ENCODE measurements at places on chromosomes 7 and 10.

DNA sequence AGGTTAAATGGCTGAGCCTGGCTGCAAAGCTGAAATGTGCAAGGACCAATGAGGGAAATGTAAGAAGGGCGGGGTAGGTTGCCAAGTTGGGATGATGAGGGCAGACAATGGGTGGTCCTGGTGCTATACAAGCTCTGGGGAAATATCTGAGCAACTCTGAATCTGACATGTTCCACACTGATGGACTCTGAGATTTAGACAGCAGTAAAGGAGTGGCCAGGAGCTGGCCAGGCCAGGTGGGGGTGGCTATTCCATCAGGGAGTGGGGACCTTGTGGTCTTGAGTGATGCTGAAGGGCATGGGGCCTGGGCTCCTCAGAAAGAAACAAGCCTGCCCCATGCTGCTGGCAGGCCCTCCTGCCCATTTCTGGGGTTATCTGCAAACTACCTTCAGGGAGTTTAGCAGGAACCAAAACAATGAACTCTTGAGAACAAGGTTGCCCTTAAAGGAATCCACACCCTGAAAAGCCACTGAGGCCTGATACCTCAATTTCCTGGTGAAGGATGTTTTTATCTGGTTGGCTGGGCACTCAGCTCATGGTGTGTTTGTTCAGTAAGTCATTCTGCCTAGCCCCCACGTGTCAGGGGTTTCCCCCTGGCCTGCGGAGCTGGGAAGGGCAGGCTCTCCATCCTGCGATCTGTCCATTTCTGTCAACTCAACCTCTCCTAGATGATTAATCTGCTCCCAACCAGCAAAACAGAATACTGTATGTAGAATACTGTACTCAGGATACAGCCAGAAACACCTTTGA is 143.3 kb upstream of the TNS3 start:
- no peak overlapping the region for H3K4me3 ChIP-seq
- no peaks in the 10 kb centered on the region for H3K4me1 ChIP-seq
- no peaks in the 10 kb centered on the region for H3K27me3 ChIP-seq
- no peaks in the 10 kb centered on the region for H3K36me3 ChIP-seq

- H3K27me3 ChIP-seq, result no peaks in the 10 kb centered on the region
- H3K4me3 ChIP-seq, result no peak overlapping the region
- H3K27ac ChIP-seq, result no peak overlapping the region
- H3K36me3 ChIP-seq, result no peaks in the 10 kb centered on the region
- H3K4me1 ChIP-seq, result no peaks in the 10 kb centered on the region
Observed at GRCh38 chr10:121185816-121186455, 334.8 kb downstream of the WDR11 start.

DNA sequence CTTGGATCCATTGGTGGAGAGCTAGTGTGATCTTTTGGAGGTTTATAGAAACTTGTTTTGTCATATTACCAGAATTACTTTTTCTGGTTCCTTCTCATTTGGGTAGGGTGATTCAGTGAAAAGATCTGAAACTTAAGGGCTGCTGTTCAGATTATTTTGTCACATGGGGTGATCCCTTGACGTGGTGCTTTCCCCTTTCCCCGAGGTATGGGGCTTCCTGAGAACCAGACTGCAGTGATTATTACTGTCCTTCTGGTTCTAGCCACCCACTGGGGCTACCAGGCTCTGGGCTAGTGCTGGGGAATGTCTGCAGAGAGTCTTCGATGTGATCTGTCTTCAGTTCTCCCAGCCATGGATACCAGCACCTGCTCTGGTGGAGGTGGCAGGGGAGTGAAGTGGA is 1030.0 kb downstream of the GRM8 start:
- H3K27me3 ChIP-seq, result no peaks in the 10 kb centered on the region
- DNase-seq, result no peak
- no peaks in the 10 kb centered on the region for H3K4me1 ChIP-seq

- DNase-seq, result no peak
- H3K4me3 ChIP-seq, result no peak overlapping the region
- no peaks in the 10 kb centered on the region for H3K36me3 ChIP-seq
- H3K4me1 ChIP-seq, result no peaks in the 10 kb centered on the region
- H3K27ac ChIP-seq, result no peak overlapping the region
Observed at GRCh38 chr10:43502931-43503330, 66.0 kb downstream of the ZNF487 start.

- H3K36me3 ChIP-seq, result no peaks in the 10 kb centered on the region
- no peak for DNase-seq
- no peak overlapping the region for H3K27ac ChIP-seq
- no peak overlapping the region for H3K4me3 ChIP-seq
- no peaks in the 10 kb centered on the region for H3K27me3 ChIP-seq
Observed at GRCh38 chr10:76334255-76334654, 902.8 kb downstream of the LRMDA start.

DNA sequence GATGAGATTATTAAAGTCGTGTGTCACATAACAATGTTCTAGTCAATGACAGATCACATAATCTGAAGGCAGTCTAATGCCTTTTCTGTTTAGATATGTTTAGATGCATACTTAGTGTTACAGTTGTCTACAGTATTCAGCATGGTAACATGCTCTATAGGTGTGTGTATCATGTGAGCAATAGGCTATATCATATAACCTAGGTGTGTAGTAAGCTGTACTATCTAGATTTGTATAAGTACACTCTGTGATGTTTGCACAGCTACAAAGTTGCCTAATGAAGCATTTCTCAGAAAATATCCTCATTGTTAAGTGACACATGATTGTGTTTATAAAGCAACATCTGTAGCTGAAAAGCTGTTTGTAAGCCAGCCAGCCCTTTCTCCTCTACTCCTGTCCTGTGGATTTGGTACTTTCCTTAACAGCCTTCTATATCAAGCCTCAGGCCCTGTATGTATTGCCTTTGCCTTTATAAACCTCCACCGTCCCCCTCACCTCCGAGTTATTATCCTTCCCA is 6.3 kb downstream of the HECTD2 start:
- H3K36me3 ChIP-seq, result no peaks in the 10 kb centered on the region
- H3K27me3 ChIP-seq, result no peaks in the 10 kb centered on the region
- no peak overlapping the region for H3K27ac ChIP-seq
- H3K4me1 ChIP-seq, result peaks cover 2% of the 10 kb centered on the region
- H3K4me3 ChIP-seq, result no peak overlapping the region

DNA sequence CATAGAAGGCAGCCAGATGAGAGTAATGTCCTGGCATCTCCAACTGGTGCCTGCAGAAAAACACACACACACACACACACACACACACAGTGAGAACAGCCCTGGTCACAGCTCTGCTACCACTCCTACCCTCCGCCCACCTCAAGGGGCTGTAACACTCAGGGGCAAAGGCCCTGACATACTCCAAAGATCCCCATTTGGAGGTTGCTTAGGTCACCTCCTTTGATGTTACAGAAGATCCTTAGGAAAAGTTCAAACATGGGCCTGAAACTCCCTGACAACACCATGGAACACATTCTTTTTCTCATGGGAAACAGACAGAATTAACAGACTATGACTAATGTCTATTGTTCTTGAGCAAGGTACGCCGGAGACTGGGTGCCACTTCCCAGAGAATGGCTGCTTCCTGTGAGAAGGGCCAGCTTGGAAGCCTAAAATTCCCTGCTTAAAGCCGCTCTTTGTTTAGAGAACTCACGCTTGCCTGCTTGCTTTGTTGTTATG is 27.7 kb downstream of the DENND11 start:
- DNase-seq, result no peak
- peaks cover 20% of the 10 kb centered on the region for H3K36me3 ChIP-seq
- peaks cover 33% of the 10 kb centered on the region for H3K4me1 ChIP-seq
- H3K4me3 ChIP-seq, result no peak overlapping the region

GRCh38 chr7:46742601-46743000 is 821.5 kb upstream of the IGFBP3 start:
- no peaks in the 10 kb centered on the region for H3K36me3 ChIP-seq
- H3K27ac ChIP-seq, result no peak overlapping the region
- no peaks in the 10 kb centered on the region for H3K4me1 ChIP-seq
- DNase-seq, result no peak
- no peaks in the 10 kb centered on the region for H3K27me3 ChIP-seq
- no peak overlapping the region for H3K4me3 ChIP-seq

- H3K27ac ChIP-seq, result no peak overlapping the region
- H3K36me3 ChIP-seq, result no peaks in the 10 kb centered on the region
- no peak for DNase-seq
- H3K4me3 ChIP-seq, result no peak overlapping the region
Observed at GRCh38 chr10:126846959-126847358, 58.3 kb upstream of the DOCK1 start.

DNA sequence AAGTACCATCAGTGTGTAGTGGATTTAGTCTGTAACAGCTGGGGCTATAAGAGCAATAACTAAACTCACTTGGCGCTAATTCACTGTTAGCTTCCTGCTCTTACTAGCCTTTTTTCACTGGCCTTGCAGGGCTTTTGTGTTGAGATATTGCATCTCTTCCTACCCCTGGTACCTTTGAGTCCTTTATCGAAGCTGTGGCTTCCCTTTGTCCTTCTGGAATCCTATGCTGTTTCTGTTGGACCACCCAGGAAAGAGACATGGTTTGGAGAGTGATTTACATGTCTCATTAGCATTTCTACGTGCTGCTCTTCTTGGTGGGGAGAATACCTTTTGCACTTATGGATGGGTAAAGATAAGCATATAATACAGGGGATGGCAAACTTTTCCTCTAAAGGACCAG is 103.8 kb downstream of the MLLT10 start:
- no peak overlapping the region for H3K27ac ChIP-seq
- DNase-seq, result no peak
- H3K4me1 ChIP-seq, result no peaks in the 10 kb centered on the region
- H3K27me3 ChIP-seq, result no peaks in the 10 kb centered on the region

DNA sequence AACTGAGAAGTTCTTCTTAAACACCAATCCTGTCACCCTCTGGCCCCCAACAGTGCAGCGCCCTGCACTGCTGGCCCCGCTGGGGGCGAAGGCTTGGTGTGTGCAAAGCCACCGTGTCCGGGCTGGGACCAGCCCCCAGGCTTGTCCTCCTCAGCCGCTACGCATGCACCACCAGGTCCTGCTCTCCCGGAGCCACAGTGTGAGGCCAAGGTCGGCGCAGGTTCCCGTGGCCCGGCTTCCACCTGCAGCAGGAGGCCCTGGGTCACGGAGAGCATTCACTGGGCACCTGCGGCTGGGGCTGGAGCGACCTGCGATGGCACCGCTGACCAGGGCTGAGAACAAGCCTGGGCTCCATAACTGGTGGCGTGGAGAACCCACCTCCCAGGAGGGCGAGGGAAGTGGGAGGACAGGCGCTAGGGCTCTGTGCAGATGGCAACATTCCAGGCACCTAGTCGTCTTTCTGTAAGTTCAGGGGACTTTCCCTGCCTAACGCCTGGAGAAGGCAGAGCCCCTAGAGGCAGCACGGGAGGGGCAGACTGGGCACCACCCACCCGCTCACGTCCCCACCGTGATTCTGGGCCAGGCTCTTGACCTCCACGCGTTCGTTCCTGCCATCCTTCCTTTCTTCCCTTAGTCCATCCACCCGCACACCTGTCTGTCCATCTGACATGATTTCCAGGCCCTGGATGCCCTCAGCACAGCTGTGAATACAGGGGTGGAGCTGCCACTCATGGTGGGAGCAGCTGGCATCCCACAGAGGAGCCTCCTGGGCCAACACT is 271.6 kb downstream of the ELFN1 start:
- H3K27ac ChIP-seq, result peak overlapping the region; percentile 100
- no peak for DNase-seq
- H3K4me3 ChIP-seq, result peak overlapping the region; percentile 28

- H3K36me3 ChIP-seq, result no peaks in the 10 kb centered on the region
- H3K27ac ChIP-seq, result no peak overlapping the region
- H3K4me3 ChIP-seq, result no peak overlapping the region
- peaks cover 72% of the 10 kb centered on the region for H3K27me3 ChIP-seq
Observed at GRCh38 chr10:123995461-123996131, 97.8 kb downstream of the CHST15 start.

DNA sequence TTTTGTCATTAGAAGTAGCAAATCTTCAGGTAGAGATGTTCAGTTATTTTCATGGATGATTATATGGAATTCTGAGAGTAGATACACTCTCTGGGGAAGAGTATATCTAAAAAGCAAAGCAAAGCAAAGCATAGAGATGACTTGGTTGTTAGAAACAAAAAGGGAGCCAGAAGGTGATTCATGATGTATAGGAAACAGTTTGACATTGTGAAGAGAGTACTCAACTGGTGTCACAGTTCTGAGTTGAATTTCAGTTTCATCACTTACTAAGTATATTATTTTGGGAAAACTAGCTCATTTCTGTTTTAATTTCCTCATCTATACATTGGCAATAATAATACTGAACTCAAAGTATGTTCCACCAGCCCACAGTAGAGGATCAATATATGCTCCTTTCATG is 86.8 kb downstream of the SEMA3C start:
- no peaks in the 10 kb centered on the region for H3K4me1 ChIP-seq
- no peak overlapping the region for H3K4me3 ChIP-seq
- H3K27me3 ChIP-seq, result no peaks in the 10 kb centered on the region

GRCh38 chr10:50470345-50470744 is 153.4 kb downstream of the SGMS1 start:
- no peaks in the 10 kb centered on the region for H3K27me3 ChIP-seq
- H3K4me1 ChIP-seq, result peaks cover 24% of the 10 kb centered on the region
- H3K4me3 ChIP-seq, result no peak overlapping the region
- no peak for DNase-seq

DNA sequence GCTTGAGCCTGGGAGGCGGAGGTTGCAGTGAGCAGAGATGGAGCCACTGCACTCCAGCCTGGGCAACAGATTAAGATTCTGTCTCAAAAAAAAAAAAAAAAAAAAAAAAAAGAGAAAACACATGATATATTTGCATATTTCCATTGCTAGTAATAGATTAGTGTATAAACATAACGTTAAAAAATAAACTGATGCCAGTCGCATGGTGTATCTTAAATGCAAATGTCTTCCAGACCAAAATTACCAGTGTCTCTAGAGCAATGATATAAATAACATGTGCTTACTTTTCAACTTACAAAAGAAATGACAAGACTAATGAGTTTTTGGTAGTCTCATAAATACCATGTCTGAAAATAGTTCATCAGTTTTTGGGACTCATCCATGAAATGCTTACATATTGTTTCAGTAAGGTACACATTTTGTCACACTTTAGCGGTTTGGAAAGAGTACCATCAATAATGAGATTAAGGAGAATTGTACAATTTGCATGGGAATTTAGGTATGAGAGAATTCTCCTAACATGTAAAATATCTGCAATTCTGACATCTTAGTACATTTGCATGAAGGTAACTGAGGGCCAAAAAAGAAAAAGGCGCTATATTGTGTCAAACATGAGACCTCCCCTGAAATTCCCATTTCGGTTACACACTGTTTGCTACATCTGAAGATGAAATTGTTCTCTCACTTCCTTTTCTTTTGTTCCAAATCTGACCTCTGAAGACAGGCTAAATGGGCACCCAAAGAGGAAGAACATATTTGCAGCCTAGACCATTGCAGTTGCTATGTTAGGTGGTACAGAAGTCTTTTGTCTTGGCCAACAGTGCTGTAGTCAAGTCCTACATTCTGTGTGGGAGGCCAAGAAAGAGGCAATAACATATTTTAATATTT is 51.5 kb upstream of the PIP4K2A start:
- H3K36me3 ChIP-seq, result no peaks in the 10 kb centered on the region
- H3K4me3 ChIP-seq, result no peak overlapping the region
- H3K27me3 ChIP-seq, result peaks cover 16% of the 10 kb centered on the region
- DNase-seq, result no peak
- H3K4me1 ChIP-seq, result no peaks in the 10 kb centered on the region

GRCh38 chr10:77185696-77186095 is 451.9 kb downstream of the KCNMA1 start:
- no peaks in the 10 kb centered on the region for H3K4me1 ChIP-seq
- DNase-seq, result no peak
- H3K27me3 ChIP-seq, result no peaks in the 10 kb centered on the region
- H3K36me3 ChIP-seq, result no peaks in the 10 kb centered on the region
- H3K4me3 ChIP-seq, result no peak overlapping the region

All from activated naive CD4-positive, alpha-beta T cell treated with anti-CD3 and anti-CD28 coated beads, Interleukin-2, amount 10 ng/mL, durations not matched to agents 7 days and 5 days (primary cell).